Aorta (tissue), 5 donors: ENCODE measurements at places on chromosomes 7 and 10.

- peak; percentile 54 for DNase-seq
Measured at GRCh38 chr10:132488231-132488821, 49.3 kb upstream of the INPP5A start.

GRCh38 chr10:10010397-10010796 is 1007.3 kb upstream of the CELF2 start:
- no peak for DNase-seq

DNA sequence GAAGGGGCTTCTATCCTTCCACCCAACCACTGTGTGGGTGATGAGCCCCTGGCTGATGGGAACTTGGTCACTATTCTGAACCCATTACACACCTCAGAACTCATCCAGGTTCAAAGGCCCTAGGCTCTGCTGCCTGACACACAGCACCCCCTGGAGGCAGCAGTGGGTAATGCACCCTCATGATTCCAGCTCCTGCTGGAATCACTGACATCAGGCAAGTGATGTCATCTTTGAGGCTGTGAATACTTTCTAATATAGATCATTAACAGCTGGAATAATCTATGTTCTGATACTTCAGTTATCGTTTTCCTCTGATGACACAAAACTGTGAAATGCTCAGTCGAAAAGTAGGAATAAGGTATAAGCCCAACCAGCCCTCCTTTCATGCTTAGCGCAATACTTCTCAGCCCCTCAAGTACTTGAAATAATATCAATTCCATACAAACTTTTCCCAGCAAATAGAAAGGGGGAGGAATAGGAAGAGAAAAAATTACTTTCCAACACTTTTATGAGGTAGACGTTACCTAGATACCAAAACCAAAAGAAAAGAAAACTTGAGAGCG is 7.5 kb upstream of the RBP3 start:
- peak; percentile 67 for DNase-seq

DNA sequence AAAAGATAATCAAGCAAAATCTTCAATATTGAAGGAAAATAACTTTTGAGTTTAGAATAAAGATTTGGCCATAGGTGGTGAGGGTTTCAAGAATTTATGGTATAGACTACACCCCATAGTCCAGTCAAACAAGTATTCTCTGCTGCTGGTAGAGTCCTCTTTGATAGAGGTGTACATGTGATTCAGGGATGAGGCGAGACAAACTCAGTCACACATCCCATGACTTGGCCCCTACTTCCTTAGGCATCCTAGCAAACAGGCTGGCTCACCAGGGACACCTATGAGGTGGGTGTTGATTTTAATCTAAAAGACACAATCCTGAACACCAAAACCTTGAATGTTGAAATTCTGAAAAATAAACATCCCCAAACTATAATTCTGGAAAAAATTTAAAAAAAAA is 78.1 kb upstream of the SLC25A13 start:
- DNase-seq = no peak

- DNase-seq = no peak
Measured at GRCh38 chr10:123862421-123863182, 29.0 kb downstream of the CPXM2 start.

DNA sequence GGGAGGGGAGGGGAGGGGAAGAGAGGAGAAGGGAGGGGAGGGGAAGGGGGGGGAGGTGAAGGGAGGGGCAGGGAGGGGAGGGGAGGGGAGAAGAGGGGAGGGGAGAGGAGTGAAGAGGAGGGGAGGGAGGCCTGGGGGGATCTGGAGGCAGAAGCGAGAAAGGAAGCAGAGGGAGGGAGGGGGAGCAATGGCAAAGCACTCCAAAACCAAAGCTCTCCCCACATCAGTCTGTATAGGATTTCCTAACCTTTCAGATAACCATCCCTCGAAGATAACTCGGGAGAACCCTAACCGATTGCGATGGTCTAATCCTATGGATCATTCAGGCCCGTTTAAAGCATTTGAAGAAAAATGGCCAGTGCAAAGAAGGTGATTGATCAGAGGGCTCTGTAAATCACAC is 19.0 kb downstream of the EBF3 start:
- DNase-seq = no peak

DNA sequence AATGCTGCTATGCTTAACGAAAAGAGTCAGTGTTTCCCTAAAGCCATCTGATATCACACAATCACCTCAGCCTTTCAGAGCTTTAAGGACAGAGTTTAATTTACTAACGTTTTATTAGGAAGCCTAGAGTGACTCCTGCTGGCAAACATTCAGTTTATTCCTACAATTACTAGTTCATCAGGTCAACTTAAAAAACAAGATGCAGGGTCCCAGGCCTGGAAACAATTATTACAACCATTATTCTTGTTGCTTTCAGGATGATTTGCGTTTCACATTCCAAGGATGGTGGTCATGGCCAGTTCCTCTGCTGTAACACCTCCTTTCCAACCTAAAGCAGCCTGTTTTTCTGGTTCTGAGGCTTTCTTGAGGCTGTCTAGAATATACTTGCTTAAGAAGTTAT is 1.5 kb upstream of the FAM53B start:
- no peak for DNase-seq

DNA sequence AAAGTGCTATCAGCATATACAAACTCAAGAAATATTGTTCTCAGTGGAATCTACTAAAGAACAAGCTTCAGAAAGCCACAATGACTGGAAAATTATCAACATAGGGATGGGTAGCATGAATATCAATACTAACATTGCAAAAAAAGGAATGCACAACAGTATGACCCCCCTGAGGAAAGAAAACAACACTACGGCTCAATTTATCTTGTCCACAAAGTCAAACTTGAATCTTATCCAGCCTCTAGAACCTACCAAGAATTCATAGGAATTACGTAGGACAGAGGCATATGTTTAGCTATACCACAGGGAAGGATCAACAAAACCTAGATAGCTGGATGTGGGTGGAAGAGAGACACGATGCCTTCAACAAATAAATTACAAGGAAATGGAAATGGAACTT is 54.6 kb downstream of the AGMO start:
- DNase-seq = no peak

DNA sequence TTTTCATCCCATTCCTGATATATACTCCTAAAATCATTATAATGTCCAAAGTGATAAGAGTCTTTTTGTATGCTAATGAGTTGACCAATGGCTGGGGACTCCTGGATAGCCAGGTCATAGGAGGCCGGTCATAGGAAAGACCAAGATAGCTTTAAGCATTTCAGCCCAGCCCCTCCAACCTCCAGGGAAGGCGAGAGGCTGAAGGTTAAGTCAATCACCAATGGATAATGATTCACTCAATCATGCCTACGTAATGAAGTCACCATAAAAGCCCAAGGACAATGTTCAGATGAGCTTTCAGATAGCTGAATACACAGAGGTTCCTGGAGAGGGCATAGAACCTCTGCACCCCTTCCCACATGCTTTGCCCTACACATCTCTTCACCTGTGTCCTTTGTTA is 75.7 kb downstream of the VWDE start:
- no peak for DNase-seq

- DNase-seq = peak; percentile 94
Measured at GRCh38 chr7:56092789-56093531, at the start of gene PHKG1. Gene PHKG1, minus strand, starts transcription at chr7:56092952. Its CDS starts 4,011 bp downstream, at chr7:56088941.

- DNase-seq = no peak
Measured at GRCh38 chr7:30335763-30336487, 51.5 kb downstream of the ZNRF2 start.

- no peak for DNase-seq
Measured at GRCh38 chr7:26696161-26696560, 168.2 kb downstream of the SKAP2 start.

GRCh38 chr10:131848741-131849590 is 51.8 kb upstream of the PPP2R2D start:
- DNase-seq = peak; percentile 28

GRCh38 chr10:77643795-77644468 is 6.3 kb upstream of the KCNMA1 start:
- peak; percentile 64 for DNase-seq

DNA sequence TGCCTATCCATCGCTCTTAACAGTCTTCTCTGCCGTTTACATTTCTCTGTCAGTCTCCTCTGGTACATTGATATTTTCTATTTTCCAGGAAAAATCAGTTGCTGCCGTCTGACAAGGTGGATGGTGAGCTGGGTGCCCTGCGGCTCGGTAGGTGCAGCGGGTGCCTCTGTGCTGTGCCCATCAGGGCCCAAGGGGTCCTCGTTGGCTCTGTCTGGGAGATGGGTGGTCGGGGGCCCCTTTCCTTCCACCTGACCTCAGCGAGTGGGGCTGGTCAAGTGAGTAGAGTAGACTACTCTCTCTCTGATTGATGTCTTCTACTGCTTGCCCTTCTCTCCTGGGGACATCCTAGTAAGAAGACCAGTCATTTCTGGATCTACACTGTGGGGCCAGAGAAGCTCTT is 57.4 kb downstream of the MINDY4 start:
- DNase-seq = no peak

GRCh38 chr10:112340601-112341000 is 33.3 kb upstream of the ACSL5 start:
- no peak for DNase-seq

DNA sequence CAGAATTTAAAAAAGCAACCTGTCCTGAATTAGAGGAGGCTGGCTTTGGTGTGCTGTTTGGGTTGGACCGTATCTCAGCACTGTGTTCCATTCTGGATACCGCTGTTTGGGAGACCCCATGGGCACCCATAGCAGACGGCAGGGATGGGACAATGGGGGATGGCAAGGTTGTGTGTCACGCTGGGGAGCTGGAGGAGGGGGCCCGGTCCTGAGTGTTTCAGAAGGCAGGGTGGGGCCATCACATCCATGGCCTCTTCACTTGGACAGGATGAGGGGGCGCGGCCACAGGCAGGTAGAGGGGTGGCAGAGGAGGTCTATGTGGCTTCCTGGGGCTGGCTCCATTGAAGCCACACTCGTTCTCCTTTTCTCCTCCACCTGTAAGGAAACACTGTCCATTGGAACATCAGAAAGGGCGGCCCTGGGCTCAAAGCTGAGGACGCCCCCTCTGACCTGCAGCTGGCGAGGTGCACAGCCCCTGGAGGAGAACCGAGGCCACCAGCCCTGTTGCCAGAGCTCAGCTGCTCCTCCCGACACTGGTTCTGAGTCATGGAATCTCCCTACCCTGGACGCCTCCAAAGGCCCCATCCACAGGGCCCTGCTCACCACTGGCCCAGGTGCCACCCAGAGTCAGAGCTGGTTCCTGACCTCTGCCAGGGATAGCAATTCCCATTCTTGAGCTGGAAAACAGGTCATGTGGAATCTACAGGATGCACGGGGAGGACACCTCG is 587.3 kb downstream of the DNAJB6 start:
- no peak for DNase-seq

DNA sequence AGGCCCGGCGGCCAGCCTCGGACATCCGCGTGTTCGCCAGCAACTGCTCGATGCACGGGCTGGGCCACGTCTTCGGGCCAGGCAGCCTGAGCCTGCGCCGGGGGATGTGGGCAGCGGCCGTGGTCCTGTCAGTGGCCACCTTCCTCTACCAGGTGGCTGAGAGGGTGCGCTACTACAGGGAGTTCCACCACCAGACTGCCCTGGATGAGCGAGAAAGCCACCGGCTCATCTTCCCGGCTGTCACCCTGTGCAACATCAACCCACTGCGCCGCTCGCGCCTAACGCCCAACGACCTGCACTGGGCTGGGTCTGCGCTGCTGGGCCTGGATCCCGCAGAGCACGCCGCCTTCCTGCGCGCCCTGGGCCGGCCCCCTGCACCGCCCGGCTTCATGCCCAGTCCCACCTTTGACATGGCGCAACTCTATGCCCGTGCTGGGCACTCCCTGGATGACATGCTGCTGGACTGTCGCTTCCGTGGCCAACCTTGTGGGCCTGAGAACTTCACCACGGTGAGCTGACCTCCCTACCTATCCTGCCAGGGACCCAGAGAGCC is 656 bp downstream of the ASIC3 start:
- no peak for DNase-seq

- no peak for DNase-seq
Measured at GRCh38 chr7:30351724-30352123, 67.3 kb downstream of the ZNRF2 start.
